ENCODE measurements at places on chromosomes 3 and 15.

DNA sequence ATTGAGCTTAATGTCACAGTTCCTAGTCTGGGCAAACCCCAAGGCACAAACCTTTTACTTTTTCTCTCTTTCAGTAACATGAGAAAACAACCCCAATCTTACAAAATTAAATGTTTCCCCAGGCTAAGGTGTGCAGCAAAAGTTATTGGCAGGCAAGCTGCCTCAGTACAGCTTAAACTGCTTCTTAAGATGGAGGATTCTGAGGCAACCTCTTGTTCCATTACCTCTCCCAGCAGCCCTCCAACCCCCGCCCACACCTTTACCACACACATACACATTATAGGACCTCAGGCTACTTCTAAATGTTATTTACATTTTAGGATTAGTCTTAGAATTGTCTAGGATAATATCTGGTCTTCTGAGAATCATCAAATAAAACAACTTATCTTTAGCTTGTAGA, 22.3 kb upstream of the CBLB start:
- no peak for ATAC-seq

GRCh38 chr15:35186346-35186745, 101.3 kb upstream of the NANOGP8 start:
- ATAC-seq, result no peak

DNA sequence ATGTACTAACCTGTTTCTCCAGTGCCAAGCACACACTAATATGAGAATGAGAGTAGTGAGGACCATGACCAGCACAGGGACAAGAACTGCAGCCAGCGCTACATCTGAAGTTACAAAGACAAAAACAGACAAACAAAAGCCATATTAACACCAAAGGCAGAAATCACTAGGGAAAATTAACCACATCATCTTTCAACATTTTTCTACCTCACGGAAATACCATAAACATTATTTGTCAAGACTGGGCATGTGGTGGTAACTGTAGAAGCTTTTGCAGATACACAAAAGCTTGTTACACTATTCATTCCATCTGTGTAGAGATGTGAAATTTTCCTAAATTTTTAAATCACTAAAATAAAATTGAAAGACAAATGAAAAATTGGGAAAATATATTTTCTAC, 44.9 kb downstream of the ST3GAL6 start:
- ATAC-seq, result no peak

GRCh38 chr3:36804295-36805055, 40.1 kb upstream of the DCLK3 start:
- no peak for ATAC-seq

- ATAC-seq, result peak; percentile 83
Measured at GRCh38 chr15:48285329-48286214, 45.7 kb upstream of the DUT start.
